ENCODE measurements at places on chromosomes 7 and 10.

DNA sequence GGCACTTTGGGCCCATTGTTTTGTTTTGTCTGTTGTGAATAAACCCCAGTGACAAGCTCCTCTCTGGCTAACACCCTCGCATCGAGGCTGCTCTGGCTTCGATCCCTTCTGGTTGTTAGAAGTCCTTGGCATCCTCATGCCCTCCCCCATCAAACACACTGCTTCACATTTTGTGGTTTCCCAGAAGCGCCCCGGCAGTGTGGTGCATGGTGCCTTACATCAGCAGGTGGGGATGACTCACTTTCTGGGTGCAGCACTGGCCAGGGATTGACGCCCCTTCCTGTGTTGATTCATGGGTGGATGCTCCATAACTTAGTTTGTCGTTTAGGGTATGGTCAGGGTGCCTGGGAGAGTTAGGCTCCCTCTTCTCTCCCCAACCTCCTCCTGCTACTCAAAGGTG, 51.4 kb downstream of the PLPP4 start:
- no peak for DNase-seq

DNA sequence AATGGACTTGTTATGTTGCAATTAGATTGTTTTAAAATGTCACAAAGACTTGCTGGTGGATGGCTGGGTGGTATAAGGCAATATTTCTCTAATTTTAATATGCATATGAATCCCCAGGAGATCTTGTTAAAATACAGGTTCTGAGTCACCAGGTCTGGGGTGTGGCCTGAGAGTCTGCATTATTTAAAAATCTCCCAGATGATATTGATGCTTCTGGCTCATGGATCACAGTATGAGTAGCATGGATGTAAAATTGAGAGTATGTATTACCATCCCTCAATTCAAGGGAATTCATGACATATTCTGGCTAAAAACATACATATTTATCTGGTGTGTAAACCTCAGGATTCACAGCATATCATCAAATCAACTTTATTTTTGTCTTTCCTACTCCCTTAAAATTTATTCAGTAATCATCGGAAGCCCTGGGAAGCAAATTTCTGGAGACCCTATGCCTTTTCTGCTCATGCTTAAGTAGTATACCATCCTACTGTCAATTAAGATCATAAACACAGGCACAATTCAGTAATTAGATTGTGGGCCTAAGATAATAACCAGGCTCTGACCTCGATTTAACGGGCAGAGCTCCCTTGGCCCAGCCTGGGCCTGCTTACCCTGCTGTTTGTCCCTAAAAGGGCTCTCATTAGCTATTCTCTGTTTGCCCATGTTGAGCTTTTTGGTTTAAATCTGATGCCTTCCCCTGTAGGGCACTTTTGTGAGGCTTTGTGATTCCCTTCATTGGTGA, 29.6 kb upstream of the ICA1 start:
- DNase-seq = no peak

DNA sequence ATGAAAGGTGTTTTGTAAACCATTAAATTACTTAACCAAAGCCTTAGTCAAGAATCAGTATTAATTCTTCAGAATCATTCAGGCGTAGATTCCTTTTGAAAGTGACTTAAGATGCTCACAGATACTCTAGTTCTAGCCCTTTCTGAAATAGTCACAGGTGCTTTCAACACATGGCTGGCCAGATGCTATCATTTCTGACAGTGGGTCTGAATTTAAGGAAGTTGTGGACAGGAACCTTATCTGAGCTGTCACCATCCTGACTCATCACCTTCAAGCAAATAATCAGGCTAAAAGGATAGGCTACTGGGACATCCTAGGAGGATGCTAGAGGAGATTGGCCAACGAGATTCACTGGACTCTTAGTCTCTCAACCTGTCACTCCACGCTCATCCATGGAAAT, 501.5 kb downstream of the LRMDA start:
- no peak for DNase-seq

DNA sequence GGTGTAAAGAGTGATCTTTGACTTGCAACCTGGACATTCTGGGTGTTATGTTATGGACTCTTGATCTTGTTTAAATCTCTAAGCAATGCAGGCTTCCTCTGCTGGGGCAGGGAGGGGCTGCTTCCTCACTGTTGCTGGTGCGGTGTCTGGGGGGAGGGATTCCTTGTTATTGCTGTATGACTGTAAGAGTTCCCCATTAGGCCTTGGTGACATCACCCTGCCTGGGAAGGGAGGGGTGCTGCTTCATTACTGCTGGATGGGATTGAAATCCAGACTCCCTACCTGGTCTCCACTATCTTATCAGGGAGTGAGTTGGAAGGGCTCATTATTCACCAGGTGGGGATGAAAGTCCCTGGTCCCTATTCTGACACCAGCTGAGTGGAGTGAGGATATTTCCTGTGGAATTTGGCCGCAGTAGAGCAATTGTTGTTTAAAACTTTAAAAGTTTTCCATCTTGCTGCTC, 8.8 kb downstream of the OGDH start:
- no peak for DNase-seq

DNA sequence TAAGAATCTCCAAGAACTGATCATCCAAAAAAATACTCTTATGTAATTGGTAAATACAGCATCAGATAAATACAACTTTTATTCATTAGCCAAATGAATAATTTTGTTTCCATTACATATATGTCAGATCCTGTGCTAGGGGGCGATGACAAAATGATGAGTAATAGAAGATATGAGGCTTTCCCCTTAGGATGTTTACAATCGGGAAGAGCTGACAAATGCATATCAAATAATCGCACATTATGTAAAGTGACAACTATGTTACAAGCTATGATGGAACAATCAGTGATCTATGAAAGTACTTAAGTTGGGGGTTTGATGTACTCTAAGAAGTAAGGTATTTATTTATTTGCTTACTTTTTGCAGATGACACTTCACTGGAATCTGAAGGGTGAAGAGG, 465.6 kb upstream of the VSTM2A start:
- DNase-seq = no peak
